ENCODE measurements at places on chromosomes 6 and 20.

DNA sequence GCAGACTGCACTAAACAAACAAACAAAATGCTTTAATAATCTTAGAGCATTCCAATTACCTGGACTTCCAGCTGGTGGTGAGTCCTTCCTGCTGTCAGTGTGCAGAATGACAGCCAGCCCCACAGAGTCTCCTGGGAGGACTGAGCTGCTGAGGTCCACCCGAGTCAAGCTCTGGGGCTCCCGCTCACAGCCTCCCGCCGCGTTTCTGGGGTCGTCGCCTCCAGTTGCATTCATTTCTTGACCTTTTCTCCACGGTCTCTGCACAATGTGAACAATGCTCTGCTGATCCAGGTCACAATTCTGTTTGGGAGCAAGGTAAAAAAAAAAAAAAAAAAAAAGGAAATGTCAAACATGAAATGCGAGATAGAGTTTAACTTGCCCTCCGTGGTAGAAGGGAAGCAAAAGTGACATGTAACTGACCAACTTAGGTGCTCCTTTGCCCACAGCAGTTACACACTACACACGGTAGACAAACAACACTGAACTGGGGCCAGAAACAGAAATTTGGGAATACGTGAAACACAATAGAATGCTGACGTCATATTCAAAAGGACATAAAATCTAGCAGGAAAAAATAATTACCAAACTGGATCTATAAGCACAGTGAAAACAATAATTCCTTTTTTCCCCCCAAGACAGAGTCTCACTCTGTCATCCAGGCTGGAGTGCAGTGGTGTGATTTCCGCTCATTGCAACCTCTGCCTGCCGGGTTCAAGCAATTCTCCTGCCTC is 464.9 kb downstream of the PRKN start:
- no peak for DNase-seq

GRCh38 chr6:47169785-47170616 is 127.9 kb upstream of the ADGRF1 start:
- no peak for DNase-seq

GRCh38 chr20:1334761-1335160 is 5.8 kb upstream of the SDCBP2 start:
- DNase-seq: no peak

GRCh38 chr6:125904871-125905270 is 51.7 kb upstream of the HINT3 start:
- no peak for DNase-seq

DNA sequence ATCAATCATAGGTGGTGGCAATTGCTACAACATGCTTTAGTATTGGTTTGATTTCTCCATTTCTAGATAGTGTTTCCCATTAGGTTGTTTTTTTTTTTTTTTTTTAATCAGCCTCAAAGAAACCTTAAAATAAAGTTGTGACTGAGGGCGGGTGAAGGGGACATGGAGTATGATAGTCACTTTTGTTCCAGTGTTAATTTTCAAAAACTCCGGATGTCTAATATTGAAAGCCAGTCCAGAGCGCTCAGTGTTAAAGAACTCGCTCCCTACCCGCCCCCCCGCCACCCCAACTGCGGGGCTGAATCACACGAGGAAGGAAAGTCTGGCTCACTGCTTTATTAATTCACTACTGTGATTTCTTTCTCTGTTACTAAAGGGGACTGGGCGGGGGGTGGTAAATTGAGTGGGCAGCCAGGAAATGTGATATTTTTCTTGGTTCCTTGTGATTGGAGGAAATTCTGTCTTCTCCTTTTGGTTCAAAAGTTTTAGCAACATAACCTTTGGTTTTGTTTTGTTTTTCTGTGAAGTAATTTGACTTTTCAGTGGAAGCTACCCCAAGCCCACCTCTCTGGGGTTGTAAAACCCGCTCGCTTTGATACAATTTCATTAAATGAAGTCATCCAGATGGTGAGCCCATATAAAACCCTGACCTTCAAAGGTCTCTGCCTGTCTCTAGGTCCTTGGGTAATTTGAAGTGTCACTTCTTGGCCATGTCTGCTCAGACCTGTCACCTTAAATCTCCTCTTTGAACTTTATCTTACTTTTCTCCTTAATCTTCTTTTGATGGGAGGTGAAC is 38.0 kb downstream of the TNFAIP3 start:
- DNase-seq: no peak

DNA sequence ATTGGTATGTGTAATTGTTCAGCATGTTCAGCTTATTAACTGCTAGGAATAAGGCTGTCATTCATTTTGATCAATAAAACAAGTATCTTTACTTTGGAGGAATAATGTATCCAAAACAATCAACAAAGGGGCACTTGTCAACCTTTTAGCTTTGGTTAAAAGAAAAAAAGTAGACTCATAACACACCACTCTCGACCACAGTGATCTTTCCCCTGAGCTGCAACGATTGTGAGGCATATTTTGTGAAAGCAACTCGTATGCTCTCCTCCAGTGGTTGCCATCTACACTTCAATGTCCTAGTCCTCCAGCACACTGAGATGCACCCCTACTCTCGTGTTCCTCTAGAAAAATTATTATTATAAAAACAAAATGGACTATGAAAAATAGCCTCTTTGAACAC is 60.1 kb upstream of the PDE7B start:
- DNase-seq: no peak

GRCh38 chr6:56536536-56536935 is 106.2 kb downstream of the DST start:
- DNase-seq: no peak

DNA sequence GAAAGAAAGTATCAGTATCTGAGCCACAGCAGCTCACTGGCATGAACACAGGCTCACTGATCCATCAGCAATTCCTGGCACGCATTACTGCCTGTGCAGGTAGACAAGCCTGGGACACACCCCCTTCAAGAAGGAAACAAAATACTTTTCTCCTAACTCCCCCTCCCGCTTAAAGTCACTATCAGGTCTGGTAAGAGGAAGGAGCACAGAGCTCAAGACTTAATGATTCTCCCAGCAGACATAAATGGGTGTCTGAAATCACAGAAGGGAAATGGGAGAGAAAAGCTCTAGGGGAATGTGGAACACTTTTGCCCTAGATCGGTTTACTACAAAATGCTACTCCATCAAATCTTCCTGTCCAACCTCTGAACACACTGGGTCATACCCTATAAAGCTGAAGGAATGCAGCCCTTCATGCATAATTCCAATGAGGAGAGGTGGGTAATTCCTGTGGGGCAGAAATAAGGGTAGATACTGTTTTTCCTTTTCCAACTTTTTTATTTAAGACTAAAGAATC is at the start of gene ADGRF1:
TSS of gene ADGRF1 (minus strand) at position 58 of the 517 bp plus-strand sequence. CDS start 13,271 bp downstream, outside the sequence.
- no peak for DNase-seq

- DNase-seq: no peak
Measured at GRCh38 chr6:139482287-139482686, 107.8 kb upstream of the CITED2 start.

DNA sequence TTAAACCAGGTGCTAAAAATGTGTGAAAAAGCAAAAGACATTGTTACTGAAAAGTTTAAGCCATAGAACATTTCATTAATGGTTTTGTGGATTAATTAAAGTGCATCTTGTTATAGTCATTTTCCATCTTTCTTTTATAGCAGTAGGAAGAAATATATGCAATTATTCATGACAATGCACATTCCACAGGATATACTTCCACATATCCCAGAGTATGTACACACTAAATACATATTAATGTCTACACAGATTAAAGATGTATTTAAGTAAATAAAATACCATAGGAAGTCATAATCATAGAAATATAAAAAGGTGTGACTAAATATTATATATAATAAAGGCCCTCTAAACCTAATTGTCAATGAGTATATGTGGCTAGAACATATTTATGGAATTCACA is 578.8 kb downstream of the PHF3 start:
- DNase-seq: no peak

- DNase-seq: no peak
Measured at GRCh38 chr6:163720460-163721235, 306.1 kb downstream of the QKI start.

DNA sequence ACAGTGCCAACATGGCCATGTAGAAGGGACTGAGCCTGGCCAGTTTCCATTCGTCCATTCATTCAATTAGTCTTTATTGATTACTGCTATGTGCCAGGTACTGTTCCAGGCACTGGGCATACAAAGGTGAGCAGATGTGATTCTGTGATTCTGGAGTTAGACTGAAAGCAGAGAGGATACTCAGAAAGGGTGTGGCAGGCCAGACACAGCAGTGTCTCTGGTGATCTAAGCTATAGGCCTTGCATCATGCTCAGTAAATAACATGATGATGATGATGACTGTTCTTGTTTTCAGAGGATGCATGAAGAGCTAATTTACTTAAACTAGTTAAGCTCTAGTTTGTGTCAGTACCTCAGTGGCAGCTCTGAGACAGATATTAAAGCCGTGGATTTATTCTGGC is 31.4 kb upstream of the FUCA2 start:
- DNase-seq: no peak

DNA sequence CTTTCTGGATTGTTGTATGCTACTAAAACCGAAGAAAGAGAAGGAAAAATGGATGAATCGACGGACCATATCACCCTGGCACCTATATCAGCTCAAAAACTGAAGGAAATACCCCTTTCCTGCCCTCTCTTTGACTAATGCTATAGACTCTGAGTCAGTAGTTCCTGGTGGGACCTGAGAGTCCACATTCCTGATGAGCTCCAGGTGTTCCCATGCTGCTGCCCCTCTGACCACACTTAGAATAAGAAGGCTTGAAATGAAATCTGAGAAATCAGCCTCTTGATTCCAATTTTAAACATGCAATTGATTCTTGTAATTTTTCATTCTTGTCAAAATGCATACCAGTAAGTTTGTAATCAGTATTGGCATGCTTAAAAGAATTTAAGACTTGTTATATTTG is 75.2 kb downstream of the PRL start:
- DNase-seq: no peak

- DNase-seq: no peak
Measured at GRCh38 chr6:20565342-20565741, 31.1 kb downstream of the CDKAL1 start.

- DNase-seq: no peak
Measured at GRCh38 chr20:43894491-43894890, 20.2 kb upstream of the TOX2 start.

GRCh38 chr6:5231289-5231688 is 29.5 kb downstream of the LYRM4 start:
- no peak for DNase-seq

DNA sequence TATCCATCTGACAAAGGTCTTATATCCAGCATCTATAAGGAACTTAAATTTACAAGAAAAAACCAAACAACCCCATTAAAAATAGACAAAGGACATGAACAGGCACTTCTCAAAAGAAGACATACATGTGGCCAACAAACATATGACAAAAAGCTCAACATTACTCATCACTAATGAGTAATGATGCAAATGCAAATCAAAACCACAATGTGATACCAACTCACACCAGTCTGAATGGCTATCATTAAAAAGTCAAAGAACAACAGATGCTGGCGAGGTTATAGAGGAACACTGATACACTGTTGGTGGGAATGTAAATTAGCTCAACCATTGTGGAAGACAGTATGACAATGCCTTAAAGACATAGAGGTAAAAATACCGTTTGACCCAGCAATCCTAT is 13.9 kb downstream of the MACROD2 start:
- no peak for DNase-seq

GRCh38 chr6:116492331-116493067 is 18.9 kb upstream of the CALHM5 start:
- DNase-seq: no peak

DNA sequence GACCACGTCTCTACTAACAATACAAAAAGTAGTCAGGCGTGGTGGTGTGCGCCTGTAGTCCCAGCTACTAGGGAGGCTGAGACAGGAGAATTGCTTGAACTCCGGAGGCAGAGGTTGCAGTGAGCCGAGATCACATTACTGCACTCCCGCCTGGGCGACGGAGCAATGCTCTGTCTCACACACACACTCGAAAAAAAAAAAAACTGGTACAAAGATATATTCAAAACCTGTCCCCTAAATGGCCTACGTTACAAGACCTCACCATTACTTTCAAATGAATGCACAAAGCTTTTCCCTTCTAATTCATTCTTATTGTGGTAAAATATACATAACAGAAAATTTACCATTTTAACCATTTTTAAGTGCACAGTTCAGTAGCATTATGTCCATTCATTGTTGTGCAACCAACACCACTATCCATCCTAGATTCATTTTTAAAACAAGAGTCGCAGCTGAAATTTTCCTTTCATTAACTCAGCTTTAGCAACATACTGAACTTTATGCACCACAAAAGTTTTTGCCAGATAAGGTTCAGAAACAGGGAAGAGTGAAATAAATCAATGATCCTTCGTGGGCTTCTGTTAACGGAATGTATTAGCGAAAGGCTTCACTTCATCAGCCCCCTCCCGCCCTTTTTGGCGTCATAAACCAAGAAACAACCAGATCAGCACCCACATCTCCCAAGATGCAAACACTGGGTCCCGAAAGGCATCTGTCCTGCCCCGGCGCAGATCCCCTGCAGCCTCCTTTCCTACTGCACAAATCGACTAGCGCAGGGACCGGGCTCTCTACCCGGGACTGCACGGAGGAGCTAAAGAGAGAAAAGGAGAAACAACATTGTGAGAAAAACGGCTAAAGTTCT is 825 bp upstream of the FAM135A start:
- DNase-seq: no peak

DNA sequence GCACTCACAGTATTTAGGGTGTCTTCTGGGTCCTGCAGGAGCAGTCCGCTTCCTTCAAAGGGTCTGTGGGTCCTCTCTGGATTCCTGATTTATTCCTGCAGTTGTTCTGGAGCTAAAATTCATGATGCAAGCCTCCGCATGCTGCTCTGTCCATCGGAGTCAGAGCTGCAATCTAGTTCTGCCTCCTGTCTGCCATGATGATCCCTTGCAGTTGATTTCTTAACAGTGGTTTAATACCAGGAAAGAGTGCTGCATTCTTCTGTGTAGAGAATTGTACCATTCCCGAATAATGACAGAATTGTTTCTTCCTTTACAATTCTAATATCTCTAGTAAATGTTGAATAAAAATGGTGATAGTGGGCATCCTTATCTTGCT is 72.0 kb upstream of the B3GAT2 start:
- no peak for DNase-seq

GRCh38 chr20:41969656-41970055 is 351.5 kb upstream of the CHD6 start:
- no peak for DNase-seq

- DNase-seq: no peak
Measured at GRCh38 chr20:1526310-1526709, 31.2 kb downstream of the SIRPD start.

GRCh38 chr20:3932681-3933080 is 43.5 kb downstream of the PANK2 start:
- no peak for DNase-seq

GRCh38 chr6:45930420-45931040 is 85.1 kb downstream of the CLIC5 start:
- peak; percentile 9 for DNase-seq

- DNase-seq: no peak
Measured at GRCh38 chr6:82072751-82073150, 174.8 kb downstream of the IBTK start.

- DNase-seq: no peak
Measured at GRCh38 chr6:5282191-5282623, 20.9 kb downstream of the FARS2 start.

Data from hippocampal formation (tissue), 2 donors.